ENCODE measurements at places on chromosomes 7 and 10.

- no peak overlapping the region for H3K27ac ChIP-seq
- H3K4me3 ChIP-seq = no peak overlapping the region
- no peaks in the 10 kb centered on the region for H3K36me3 ChIP-seq
- H3K27me3 ChIP-seq = no peaks in the 10 kb centered on the region
These were observed 603.7 kb upstream of the ADARB2 start for GRCh38 chr10:2340831-2341647.

GRCh38 chr7:157153260-157153659 lies 14.5 kb downstream of the UBE3C start:
- H3K4me1 ChIP-seq = peaks cover 72% of the 10 kb centered on the region
- no peak for DNase-seq
- no peak overlapping the region for H3K4me3 ChIP-seq
- H3K27ac ChIP-seq = peak overlapping the region; percentile 82
- H3K27me3 ChIP-seq = no peaks in the 10 kb centered on the region

- H3K27me3 ChIP-seq = peaks cover 70% of the 10 kb centered on the region
- peaks cover 12% of the 10 kb centered on the region for H3K4me1 ChIP-seq
- H3K4me3 ChIP-seq = peak overlapping the region; percentile 47
- no peak overlapping the region for H3K27ac ChIP-seq
- peak; percentile 59 for DNase-seq
- H3K36me3 ChIP-seq = no peaks in the 10 kb centered on the region
These were observed 8.4 kb upstream of the GBX1 start for GRCh38 chr7:151175793-151176311.

- H3K27ac ChIP-seq = no peak overlapping the region
- no peaks in the 10 kb centered on the region for H3K27me3 ChIP-seq
- no peaks in the 10 kb centered on the region for H3K36me3 ChIP-seq
- DNase-seq = no peak
- peaks cover 7% of the 10 kb centered on the region for H3K4me1 ChIP-seq
These were observed 575.2 kb downstream of the KCNMA1 start for GRCh38 chr10:77062381-77062780.

Measured in WTC11 (cell line).